Activated CD4-positive, alpha-beta T cell treated with anti-CD3 and anti-CD28 coated beads for 1 hour (primary cell): ENCODE measurements at places on chromosomes 16 and 17.

GRCh38 chr17:13698832-13699231 is 97.1 kb upstream of the HS3ST3A1 start:
- DNase-seq, result no peak

- DNase-seq, result no peak
Observed at GRCh38 chr17:47279062-47279801, 25.6 kb downstream of the ITGB3 start.

GRCh38 chr16:49556249-49556605 is 182.6 kb downstream of the C16orf78 start:
- no peak for DNase-seq

DNA sequence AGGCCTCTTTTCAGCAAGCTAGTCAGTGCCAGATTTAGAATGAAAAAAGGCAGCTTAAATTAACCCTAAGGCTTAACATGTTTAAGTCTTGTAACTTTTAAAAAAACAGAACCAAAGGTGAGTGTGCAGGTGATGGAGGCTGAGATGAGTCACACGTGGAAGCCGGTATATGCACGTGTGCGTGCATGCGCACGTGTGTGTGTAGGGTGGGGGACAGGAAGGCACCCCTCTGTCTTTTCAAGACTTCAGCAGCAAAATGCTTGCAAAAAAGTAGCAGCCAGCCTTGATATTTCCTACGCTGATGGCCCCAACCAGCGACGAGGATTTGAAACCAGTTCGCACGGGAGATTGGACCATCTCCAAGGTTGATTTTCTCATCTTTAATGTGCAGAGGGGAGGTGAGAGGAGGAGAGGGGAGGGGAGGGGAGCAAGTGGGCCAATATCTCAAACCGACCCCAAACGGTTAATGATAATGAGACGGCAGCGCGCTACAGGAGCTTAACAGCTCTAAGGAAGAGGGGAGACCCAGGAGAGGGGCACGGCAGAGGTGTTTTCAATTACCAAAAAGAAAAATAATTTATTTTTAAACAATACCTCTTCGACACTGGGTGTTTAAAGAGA is 154.7 kb downstream of the ZNF423 start:
- DNase-seq, result no peak

DNA sequence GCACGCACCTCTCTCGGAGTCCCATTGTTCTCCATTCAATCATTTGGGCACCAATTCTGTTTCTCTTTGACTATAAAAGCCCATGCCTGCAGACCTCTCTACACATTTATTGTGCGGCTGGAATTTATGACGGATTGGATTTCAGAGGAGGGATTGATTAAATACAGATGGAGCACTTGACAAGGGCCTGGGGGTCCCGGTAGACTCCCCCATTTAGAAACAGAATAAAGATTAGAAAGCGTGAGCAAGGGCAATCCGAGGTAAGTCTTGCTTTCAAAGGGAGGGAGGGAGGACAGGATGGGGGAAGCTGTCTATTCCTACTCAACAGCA is 15.1 kb upstream of the PITPNM3 start:
- no peak for DNase-seq

DNA sequence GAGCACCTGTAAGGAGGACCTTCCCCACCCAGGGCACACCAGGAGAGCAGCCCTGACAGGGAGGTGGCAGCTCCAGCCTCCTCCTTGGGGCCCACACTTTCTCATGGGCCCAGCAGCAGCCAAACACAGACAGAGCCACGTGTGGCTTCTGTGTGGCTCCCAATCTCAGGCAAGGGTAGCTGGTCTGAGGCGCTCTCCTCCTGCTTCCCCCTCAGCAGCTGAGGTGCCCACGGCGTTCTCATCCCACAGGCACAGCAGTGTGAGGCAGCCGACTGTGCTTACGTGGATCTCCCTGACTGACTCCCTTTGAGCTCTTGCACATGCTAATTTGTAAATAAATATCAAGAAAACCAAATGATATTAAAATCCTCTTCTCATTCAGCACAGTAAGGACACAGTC is 30.9 kb downstream of the CMTM3 start:
- DNase-seq, result no peak

DNA sequence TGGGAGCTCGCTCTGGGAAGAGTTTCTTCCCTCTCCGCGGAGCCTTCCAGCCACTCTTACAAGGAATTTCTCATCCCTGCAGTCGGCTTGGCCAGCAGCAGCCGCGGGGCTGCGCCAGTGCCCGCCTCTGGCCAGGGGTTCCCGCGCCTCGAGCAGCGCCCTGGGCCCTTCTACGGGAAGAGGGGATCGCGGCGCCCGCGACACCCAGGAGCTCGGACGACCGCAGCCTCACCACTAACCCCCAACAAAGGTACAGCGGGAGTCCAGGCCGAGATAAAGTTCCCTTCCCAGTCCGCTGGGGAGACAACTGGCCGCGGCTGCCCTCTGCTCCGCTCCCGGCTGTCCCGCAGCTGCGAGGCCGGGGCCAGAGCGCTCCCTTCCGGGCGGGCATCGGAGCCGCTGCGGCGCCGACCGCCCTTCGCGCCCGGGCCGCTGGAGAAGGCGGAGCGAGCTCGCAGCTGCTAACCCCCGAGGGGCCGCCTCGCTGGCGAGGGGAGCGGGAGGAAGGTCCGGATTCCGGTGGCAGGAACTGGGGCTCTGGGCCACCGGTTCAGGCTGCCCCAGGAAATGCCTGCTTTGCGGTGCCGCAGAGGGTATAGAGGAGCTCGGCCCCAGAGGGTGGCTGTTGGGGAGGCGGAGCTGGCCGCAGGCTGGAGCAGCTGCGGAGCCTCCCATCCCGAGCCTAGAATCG is 3.6 kb upstream of the HS3ST3B1 start:
- no peak for DNase-seq

GRCh38 chr17:27457731-27458523 is 1.7 kb downstream of the KSR1 start:
- DNase-seq, result no peak

- no peak for DNase-seq
Observed at GRCh38 chr17:9071811-9072498, 50.6 kb downstream of the NTN1 start.

- no peak for DNase-seq
Observed at GRCh38 chr17:47914306-47914948, 18.4 kb downstream of the SP2 start.

DNA sequence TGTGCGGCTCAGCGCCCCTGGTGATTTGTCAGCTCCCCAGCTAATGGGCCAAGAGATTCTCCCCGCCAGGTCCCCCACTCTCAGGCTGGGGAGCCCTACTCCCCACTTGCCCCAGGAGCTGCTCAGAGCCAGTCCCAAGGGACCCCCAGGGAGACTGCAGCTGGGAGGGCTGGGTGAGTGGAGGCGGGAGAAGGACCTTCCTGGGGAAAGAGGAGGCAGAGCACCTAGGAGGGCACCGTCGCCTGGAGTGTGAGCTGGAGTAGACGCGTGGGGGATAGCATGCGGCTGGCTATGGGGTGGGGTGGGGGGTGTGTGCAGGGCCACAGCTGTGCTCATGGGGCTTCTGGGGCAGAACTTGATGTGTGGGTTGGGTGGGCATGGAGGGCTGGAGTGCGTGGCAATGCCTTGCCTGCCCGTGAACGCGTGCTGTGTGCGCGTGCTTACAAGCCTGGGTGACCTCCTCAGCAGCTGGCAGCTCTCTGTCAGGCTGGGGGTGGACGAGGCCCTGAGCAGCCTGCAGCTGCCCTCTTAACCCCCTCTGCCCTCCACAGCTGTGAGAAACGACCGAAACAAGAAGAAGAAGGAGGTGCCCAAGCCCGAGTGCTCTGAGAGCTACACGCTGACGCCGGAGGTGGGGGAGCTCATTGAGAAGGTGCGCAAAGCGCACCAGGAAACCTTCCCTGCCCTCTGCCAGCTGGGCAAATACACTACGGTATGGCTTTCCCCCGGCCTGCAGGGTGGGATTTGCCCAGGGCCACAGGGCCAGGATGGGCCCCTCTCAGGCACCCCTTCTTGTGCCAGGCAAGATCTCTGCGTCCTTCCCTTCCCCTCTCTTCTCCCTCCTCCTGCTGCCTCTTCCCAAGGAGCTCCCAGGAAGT is 12.9 kb downstream of the GJD3 start:
- DNase-seq, result no peak

- no peak for DNase-seq
Observed at GRCh38 chr17:74992223-74992622, 4.8 kb downstream of the CDR2L start.

DNA sequence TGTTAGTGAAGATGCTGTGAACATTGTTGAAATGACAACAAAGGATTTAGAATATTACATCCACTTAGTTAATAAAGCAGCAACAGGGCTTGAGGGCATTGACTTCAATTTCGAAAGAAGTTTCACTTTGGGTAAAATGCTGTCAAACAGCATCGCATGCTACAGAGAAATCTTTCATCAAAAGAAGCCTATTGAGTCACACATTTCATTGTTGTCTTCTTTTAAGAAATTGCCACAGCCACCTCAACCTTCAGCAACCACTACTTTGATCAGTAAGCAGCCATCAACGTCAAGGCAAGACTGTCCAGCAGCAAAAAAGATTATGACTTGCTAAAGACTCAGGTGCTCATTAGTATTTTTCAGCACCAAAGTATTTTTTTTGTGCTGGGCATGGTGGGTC is 13.2 kb upstream of the MAP2K6 start:
- no peak for DNase-seq

DNA sequence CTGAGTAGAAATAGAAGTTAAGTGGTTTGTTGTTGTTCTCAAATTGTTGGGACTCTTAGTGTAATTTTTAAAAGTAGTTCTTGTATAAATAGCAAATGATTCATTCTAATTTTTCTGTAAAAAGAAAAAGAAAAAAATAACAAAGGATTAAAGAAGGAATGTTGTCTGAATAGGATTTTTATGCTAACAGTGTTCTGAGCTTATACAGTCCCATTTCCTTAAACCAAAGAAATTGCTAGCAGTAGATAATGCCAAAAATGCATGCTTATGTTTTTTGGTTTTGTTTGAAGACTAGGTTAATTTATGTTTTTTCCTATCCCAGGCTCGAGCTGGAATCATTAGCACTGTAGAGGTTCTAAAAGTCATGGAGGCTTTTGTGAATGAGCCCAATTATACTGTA is 44.7 kb upstream of the KPNB1 start:
- DNase-seq, result no peak

- DNase-seq, result no peak
Observed at GRCh38 chr16:49748322-49748721, 107.6 kb downstream of the ZNF423 start.

- DNase-seq, result no peak
Observed at GRCh38 chr16:53695070-53695469, 8.6 kb downstream of the RPGRIP1L start.

DNA sequence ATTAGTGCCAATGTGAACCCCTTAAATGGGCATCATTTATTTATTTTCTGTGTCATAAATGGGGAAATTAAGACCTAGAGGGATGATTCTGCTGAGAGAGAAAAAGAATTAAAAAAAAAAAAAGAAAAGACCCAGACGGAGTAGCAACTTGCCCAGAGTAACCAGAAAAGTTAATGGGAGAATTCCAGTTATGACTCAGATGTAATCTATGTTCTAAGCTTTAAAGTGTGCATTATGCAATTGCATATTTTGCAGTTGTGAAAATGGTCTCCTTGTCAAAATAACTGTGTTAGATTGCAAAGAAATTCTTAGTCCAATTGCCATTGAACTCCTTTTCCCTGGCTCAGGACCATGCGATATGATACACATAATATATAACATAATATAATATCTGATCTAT is 38.6 kb upstream of the TBX2 start:
- no peak for DNase-seq

GRCh38 chr16:74053826-74054225 is 242.8 kb upstream of the PSMD7 start:
- DNase-seq, result no peak

GRCh38 chr17:28524476-28525424 is 18.6 kb downstream of the FOXN1 start:
- no peak for DNase-seq

GRCh38 chr17:79255926-79256585 is 181.4 kb downstream of the ENGASE start:
- DNase-seq, result no peak

- no peak for DNase-seq
Observed at GRCh38 chr16:83118365-83118764, 491.6 kb downstream of the CDH13 start.

- no peak for DNase-seq
Observed at GRCh38 chr17:6639586-6640535, 650 bp downstream of the KIAA0753 start.

GRCh38 chr17:64507413-64507782 is 621 bp downstream of the CEP95 start:
- no peak for DNase-seq

DNA sequence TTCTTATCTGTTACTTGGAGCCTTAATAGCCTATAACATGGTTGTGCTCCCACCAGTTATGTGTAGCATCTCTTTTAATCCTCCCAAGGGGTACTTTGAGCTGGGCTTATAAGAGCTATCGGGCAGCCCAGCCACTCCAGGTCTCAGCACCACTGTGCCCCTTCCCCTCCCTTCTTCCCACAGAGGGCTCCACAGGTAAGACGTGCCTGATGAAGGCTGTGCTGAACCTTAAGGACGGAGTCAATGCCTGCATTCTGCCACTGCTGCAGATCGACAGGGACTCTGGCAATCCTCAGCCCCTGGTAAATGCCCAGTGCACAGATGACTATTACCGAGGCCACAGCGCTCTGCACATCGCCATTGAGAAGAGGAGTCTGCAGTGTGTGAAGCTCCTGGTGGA is 7.0 kb downstream of the TRPV2 start:
- no peak for DNase-seq

- no peak for DNase-seq
Observed at GRCh38 chr16:31698901-31699300, 171.2 kb downstream of the AHSP start.

DNA sequence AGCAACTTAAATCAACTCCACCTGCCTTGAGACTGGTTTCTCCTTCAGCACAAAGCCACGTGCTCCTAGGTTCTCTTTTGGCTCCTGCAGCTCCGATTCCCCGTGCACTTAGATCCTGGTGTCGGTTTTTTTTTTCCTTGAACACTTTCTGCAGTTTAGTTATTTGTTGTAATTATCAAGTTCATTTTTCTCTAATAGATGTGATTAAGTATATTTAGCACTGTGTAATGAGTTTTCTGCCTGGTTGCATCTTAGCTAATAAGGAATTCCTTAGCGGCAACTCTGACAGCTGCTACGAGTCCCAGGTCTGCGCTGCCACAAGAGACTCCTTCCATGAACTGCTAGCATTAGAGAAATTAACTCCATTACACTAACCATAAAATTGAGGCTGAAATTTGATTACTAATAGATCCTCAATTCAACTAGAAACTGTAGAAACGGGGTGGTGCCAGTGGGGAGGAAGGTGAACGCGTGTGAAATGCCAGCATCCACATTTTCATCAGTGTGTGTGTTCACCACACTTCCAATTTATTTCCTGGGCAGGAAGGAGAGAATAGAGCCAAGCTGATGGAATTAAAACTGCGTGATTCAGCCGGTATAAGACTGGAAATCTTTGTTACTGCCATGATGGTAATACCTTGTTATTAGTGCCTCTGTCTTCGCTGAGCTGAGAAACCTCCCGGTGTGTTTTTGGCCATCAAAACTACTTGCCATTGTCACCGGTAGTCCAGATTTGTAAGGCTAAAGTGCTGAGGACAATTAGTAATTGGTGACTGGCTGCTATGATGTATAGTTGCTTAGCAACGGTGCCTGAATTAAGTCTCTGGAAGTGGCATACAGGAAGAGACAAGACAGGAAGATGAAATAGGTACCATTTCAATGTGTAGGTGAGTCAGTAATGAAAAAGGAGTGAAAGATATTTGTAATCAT is 232.4 kb downstream of the IRX3 start:
- no peak for DNase-seq

GRCh38 chr17:8287651-8288335 is 677 bp upstream of the RANGRF start:
- DNase-seq, result no peak

GRCh38 chr17:30316736-30317135 is 17.1 kb downstream of the TMIGD1 start:
- DNase-seq, result no peak

GRCh38 chr17:40069751-40070708 is 7.3 kb downstream of the THRA start:
- no peak for DNase-seq

GRCh38 chr17:52207796-52208195 is 49.3 kb upstream of the CA10 start:
- no peak for DNase-seq
